Neuronal stem cell (in vitro differentiated cells): ENCODE measurements at places on chromosomes 7 and 10.

DNA sequence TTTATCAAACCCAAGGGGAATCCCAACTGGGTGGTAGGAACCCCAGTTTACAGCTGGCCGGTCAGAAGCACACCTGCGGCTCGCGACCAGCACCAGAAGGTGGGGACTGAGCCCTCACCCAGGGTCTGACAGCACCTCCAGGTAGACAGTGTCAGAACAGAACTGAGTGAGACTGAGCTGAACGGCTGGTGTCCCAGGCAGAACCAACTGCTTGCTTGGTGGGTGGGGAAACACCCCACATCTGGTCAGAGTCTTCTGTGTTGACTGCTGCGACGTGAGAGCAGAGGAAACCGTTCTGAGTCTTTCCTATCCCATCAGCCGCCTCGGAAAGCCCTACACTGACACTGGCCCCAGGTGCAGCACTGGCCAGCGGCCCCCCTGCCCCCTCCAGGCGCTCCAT, 160.7 kb downstream of the MAD1L1 start:
- DNase-seq: no peak

- DNase-seq: no peak
Observed at GRCh38 chr7:17289074-17289645, 9.3 kb upstream of the AHR start.

DNA sequence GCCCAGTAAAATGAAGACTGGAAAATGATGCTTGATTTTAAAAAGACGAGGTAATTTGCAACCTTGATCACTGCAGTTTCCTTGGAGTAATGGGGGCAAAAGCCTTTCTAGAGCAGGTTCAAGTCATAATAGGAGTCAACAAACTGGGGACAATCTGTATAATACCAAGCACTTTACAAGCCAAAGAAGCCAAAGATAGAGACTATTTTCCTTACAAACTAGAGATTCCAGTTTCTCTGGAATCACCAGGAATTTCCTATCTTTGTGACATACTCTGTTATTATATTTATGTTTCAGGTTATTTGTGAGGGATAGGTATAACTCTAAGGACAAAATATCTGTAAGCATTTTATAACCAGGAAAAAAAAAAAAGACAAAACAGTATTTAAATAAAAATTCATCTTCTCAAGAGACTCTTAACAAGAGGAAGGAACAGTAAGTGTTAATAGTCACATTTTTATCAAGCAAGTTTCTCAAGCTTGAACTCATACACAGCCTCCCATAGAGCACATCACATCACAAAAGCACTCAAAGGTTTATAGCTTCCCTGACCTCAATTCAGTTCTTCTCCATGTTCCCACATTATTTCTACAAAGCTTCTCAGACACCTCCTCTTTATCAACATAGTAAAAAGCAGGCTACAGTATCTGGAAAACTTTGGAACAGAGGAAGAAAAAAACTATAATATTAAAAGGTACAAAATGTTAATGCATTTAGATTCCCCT, 18.9 kb downstream of the JMJD1C start:
- no peak for DNase-seq

DNA sequence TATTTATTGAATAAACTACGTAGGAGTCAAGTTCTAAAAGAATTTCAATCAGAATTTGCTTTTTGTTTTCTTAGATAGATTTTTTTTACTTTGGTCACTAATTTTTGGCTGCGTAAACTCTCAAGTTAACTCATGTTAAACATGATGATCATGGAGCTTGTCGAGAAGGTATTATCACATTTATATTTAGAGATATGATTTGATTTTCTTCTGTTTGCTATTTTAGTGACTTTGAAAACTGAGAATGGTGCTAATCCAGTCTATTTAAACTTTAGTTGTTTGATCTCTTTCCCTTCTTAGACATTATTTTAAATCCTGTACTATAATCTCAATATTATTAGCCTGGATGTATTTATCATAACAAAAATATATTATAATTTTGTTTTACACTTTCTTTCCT, 179.4 kb upstream of the SEMA3C start:
- no peak for DNase-seq

GRCh38 chr7:116212869-116213268, 2.5 kb downstream of the TES start:
- DNase-seq: no peak

DNA sequence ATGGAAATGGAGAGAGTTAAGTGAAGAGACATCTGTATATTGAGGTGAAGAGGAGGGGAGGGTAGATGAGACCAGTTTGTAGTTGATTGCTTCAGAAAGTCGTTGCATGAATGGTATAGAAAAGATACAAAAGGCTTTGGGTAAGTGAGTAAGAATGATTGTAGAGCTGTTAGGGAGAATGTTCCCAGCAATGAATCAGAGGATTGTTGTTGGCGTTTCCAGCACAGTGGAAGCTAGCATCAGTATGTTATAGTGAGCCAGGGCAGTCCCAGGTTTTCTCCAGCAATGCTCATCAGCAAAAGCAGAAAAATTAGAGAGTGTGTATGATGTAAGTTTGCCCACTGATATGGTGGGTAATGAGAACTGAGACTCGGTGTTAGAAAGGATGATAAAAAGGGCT, 15.4 kb upstream of the CDK6 start:
- DNase-seq: no peak

DNA sequence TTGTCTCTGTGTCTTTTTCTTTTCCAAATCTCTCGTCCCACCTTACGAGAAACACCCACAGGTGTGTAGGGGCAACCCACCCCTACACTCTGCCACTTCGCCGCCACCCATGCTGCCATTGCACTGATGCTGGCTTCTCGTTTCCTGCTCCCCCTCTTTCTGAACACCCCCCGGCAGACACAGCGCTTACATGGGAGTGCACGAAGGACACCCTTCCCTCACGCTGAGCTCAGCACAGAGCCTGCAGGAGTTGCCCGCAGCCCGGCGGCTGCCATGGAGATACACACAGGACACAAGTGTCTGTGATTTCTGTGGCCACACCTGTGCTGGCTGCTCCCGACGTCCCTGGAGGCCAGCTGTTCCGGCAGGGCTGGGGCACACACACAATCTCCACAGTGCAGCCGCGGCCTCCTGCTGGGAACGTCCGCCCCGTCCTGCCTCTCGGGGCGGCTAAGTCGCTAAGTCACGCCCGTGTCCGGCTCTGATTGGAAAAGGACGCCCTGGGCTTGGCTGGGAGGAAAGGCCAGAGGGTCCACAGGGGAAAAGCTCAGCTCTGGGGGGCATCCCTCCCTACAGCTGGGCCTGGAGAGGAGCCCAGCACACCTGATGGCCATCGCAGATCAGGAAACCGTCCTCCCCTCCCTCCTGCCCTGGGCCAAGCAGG, 349.8 kb downstream of the PTPRN2 start:
- no peak for DNase-seq

GRCh38 chr7:39894904-39895303, 55.2 kb upstream of the CDK13 start:
- no peak for DNase-seq

DNA sequence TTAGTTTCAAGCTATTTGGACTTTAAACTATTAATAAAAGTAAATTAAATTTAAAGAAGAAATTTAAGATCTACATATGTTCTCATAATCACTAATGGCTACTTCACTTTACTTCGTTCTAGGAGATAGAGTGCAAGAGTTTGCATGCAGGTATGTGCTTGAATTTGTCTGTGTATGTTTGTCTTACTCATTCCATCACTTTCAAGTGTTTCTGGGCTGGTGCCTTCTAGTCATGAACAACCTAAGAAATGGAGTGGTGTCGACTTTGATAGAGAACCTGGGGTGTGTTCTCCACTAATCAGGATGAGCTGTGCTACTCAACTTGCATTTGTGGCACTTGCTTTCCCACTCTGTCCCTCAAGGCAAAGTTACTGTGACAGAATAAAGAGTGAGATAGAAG, 169.9 kb downstream of the KCND2 start:
- no peak for DNase-seq

DNA sequence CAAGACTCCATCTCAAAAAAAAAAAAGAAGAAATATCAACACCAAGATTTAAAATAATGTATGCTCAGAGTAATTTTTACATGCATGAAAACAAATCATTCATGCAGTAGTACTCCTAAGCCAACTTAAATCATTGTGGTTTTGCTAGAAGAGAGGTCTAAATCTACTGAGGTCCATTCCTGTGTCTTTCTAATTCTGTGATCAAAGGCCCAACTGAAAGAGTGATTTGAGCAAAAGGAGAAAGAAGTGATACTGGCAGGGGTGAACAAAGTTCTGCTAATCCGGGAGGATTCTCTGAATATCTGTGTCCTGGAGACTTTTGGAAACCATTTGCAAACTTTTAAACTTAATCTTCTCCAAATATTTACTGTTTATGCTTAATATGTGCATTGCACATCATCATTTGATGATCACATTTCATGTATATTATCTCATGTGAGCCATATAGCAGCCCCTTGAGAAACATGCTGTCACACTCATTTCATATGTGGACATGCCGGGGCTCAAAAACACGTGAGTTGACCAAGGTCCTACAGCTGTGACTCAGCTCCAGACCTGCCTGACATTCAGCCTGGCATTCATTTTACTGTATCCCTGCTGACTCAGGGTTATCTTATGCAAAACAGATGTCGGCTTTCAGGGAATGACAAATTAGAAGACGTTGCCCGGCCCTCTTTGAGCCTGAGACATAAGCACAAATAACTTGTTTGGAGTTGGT, 76.4 kb downstream of the FAM107B start:
- no peak for DNase-seq
